SW480 (cell line): ENCODE measurements at places on chromosomes 12 and 14.

DNA sequence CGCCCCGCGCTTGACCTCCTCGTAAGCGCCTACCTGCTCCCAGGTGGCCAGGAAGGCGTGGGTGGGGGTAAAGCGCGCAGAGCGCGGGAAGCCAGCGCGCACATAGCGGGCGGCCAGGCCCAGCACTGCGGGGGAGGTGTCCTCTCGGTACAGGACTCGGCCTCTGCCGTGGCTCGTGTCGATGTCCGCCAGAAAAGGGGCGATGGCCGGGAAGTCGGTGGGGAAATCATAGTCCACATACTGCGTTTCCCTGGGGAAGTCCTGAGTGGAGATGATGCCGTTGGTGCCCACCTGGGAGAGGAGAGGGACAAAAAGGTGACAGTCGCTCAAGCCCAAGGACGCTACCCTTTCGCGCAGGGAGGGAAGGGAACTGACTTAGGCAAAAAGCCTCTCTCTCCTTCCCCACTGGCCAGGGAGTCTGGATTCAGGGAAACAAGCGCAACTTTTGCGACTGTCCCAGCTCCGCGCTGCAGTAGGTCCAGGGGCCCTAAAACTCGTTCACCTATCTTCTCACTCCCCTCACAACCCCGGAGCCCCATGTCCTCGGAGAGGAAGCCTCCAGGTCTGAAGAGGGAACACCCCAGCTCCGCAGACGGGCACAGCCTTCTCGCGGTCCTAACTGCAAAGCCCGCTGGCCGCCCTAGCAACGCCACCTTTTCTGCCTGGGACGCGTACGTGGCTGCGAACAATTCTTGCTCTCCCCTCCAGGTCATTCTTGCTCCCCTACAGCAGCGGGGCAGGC, 815 bp downstream of the NID2 start:
- no peak for DNase-seq

GRCh38 chr14:48747561-48748089, 838.6 kb downstream of the RPS29 start:
- peak; percentile 1 for DNase-seq

DNA sequence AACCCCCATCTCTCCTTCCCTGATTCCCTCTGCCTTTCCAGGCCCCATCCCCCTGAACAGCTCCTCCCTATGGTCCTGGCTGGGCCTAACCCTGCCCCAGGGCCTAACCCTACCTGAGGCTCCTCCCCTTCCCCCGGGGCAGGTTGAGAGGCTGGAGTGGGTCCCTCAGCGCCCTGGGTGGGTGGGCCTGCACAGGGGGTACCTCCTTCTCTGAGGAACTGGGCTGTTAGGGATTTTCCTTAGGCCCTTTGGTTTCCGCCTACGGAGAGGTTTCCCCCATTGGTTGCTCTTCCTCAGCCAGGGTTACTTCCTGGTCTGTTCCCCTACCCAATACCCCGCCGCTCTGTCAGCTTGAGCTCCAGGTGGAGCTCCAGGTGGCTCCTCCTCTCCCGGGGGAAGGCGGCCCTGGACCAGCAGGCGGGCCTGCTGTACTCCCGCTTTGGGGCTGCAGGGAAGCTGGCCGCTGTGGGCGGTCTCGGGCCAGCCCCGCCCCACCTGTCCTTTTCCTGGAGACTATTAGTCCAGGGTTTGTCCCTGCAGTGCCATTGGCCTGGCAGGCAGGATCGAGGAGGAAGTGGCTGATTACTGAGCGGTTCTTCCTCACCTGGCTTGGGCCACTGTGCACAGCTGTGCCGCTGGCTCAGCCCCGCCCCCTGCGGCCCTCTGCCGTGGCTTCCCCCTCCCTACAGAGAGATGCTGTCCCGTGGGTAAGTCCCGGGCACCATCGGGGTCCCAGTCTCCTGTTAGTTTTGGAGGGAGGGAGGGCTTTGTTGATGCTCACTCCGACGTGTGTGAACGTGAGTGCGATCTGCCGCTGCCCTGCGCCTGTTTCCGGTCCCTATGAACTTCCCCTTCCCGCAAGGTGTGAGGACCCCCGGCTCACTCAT, 2.5 kb downstream of the C12orf57 start:
- peak; percentile 99 for DNase-seq

DNA sequence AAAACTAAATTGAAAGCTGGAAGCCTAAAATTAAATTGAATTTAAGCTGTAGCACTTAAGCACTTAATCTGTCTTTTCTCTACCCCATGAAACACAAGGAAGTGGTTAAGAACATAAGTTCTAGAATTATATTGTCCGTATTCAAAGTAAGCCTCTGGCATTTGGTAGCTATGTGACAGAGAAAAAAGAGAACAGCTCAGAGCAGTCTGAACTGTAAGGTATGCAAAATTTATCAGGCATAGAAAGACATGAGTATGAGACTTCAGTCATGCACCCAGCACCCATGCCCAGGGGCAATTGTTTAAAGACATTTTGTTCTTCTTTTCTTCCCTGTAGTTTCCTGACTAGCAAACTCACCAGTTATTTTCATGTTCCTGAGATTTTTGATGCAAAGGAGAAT, 116.7 kb downstream of the KCNMB4 start:
- no peak for DNase-seq

- DNase-seq, result no peak
Measured at GRCh38 chr14:102947321-102948103, 25.0 kb downstream of the AMN start.

GRCh38 chr14:104680806-104681688, 8.4 kb upstream of the INF2 start:
- DNase-seq, result peak; percentile 72

DNA sequence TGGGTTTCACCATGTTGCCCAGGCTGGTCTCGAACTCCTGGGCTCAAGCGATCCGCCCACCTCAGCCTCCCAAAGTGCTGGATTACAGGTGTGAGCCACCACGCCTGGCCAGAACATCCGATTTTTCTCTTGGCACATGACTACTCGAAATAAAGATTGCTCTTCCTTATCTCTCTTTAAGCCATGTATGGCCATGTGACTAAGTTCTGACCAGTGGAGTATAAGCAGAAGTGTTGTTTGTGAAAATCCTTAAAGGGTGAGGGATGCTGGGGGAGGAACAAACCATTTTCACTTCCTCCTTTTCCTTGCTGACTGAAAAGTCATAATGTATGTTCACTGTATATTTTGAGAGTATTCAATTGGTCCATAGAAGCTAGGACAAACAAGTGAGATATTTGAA, 50.7 kb upstream of the ATF7IP start:
- DNase-seq, result no peak

DNA sequence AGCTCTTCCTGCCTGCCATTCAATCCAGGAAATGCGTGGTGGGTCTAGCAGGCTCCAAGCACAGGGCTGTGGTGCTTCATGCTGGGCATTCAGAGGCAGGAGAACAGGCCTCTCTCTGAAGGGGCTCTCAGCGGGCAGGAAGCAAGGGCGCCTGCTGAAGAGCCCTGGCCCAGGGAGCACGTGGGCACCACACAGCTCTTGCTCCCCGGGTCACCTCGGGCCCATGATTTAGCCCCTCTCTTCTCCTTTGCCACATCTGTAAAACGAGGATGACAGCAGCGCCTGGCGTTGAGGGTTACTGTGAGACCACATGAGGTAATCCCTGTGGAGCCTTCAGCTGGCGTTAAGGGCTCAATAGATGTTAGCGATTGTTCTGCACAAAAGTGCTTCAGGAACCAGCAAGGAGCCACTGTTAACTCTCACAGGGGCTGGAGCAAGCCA, 37.6 kb upstream of the SPTLC2 start:
- no peak for DNase-seq

DNA sequence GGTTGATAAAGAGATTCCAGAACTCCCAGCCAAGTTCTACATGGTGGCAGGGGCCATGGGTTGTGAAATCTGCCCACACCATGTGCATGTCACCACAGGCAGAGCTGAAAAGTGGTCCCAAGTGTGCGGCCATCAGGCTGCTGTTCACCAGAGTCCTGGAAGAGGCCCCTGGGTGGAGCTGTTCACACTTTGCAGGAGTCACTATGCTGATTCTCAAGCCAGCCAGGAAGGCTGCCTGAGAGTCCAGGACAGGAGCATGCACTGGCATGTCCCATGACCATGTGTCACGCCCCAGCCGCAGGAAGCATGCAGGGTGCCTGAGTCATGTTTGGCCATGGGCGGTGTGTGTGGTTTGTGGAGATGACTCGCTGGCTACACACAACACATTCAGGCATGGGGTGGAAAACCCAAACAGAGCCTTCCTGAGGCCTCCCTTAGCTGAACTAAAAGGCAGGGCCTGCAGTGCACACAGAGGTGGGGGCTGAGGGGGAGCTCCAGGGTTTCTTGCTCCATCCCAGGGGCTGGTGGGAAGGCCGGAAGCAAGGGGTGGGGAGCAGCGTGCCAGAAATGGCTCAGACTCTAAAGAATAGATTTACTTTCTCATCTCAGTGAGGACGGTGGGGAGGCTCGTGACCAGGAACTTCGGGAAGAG, 19.4 kb downstream of the ABCB9 start:
- peak; percentile 96 for DNase-seq

DNA sequence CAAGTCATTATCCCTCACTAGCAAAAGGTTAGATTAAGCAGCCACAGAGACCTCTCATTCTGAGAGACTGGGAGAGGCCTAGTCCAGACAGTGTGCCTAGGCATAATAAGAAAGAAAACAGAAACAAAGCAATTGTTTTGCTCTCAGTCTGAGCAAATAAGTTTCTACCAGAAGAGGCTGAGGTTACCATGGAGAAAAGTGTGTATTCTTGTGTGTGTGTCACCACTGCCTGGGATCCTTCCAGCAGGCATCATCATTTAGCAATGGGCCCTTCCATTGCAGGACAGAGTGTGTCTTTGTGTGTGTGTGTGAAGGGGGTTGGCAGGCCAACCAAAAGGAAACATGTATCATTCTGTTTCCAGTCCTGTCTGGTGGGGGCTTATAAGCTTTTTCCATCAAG, 3.7 kb downstream of the EFS start:
- DNase-seq, result no peak

DNA sequence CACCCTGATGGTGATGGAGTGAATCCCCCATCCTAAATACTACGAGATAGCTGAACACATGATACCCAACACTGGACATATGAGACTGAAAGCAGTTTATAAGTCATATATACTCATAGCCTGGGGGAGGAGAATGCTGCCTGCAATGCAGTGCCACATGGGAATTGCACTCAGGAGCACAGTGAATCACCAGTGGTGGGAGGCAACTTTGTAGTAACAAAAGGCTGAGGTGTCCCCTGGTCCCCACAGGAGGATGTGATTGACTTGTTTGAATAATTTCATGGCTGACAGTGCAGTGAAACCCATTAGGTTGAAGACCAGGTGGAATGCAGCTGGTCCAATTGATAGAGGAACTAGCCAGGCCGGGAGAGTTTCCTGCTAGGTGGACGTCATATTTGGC, 20.2 kb downstream of the CCDC38 start:
- no peak for DNase-seq

DNA sequence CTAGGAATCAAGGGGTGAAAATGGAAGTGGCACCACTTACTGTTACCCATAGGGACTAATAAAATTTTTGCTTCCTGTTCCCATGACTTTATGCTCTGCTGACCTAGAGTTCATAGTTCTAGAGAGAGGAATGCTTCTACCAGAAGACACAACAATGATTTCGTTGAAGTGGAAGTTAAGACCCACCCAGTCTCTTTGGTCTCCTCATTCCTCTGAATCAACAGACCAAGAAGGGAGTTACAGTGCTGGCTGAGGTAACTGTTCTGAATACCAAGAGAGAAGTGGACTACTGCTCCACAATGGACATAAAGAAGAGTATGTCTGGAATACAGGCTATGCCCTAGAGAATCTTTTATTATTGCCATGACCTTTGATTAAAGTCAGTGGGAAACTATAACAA, 23.5 kb upstream of the DYRK2 start:
- no peak for DNase-seq

- no peak for DNase-seq
Measured at GRCh38 chr12:46523446-46523845, 150.9 kb upstream of the SLC38A2 start.

DNA sequence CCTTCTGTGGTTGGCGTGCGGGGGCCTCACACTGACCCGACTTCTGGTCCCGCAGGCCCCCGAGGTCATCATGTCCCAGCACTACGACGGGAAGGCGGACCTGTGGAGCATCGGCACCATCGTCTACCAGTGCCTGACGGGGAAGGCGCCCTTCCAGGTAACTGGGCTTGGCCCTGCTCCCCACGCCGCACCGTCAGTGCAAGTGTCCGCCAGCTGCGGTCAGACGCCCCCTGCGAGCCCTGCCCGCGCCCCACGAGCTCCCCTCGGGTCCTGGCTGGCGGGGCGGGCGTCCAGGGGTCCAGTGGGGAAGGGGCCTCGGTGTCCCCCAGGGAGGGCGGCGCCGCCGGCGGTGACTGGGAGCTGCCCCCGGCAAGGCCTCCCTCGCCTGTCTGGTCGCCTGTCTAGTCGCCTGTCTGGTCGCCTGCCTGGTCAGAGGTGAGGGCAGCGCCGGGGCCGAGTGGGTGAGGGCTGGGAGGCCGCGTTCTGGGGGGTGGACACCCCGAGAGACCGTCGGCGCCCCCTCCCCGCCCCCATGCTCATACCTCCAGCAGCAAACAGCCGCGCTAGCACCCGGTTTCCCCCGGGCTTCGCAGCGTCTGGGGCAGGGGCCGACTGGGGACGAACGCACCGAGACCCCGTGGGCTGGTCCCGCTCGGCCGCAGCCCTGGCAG, 14.8 kb downstream of the ULK1 start:
- no peak for DNase-seq

DNA sequence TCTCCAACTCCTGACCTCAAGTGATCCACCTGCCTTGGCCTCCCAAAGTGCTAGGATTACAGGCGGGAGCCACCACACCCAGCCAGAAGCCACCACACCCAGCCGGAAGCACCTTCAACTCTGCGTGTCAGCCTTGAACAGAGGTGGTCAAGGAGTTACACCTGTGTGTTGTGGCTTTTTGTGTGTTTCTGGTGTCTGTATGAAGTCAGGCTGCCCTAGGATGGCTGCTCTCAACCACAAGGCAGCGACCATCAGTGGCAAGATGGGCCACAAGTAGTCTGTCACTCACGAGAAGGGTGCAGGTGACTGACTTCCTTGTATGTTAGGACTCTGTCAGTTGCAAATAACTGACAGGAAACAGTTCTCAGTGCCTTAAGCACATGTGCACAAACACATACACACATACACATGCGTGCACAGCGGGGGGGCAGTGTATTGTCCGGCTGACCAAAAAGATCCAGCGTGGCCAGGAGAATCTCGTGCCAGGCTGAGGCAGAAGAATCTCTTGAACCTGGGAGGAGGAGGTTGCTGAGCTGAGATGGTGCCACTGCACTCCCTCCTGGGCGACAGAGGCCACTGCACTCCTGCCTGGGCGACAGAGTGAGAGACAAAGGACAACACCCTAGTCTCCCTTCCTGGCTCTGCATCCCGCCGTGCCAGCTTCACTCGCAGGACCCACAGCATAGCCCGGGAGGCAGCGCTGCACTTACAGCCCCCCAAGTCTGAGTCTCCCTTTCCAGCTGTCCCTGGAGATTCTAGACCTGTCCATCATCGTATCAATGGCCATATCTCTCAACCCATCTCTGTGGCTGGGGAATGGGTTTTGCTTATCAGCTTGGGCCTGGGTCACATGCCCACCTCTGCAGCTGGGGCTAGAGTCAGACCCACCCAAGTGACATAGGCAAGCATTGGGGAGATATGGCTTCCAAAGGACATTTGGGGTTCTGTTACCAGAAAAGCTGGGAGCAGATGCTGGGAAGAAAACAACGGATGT, 13.7 kb downstream of the P2RX4 start:
- DNase-seq, result no peak
